ENCODE measurements at places on chromosomes 5 and 9. TPM values are rescaled to one million over a fixed set of nuclear protein-coding genes. Genes with fewer than 3 reads are reported as not detected.
A peak's percentile ranks its signal among the peaks of the same experiment; 100 is the strongest.

DNA sequence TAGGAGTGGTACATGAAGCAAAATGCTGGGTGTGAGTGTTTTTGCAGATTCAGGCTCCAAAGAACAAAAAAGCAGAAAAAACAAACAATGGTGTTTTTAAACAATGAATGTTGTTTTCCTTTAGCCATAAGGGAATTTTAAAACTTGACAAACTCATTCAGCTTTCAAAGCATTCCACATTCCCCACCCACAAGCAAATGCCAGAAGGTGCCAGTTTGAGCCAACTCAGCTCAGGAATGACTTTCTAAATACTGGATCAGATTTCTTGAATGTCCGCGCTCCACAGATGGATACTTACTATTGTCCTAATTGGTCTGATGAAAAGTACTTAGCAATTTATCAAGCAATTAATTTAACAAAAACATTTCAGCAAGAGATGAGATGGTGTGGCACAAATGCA is 12.9 kb upstream of the MOB3B start:
- no peak for ATAC-seq

The DCAF12 gene
- total RNA-seq: 36.6 TPM

The FGF10 gene
- total RNA-seq: not detected

- peak; percentile 52 for ATAC-seq
These were observed 84.8 kb downstream of the WNK2 start for GRCh38 chr9:93268551-93269314.
